ENCODE measurements at places on chromosomes 6 and 20. TPM values are rescaled to one million over a fixed set of nuclear protein-coding genes. Genes with fewer than 3 reads are reported as not detected.

The PAK5 gene
- total RNA-seq: not detected

The DLL1 gene
- 2.4 TPM for total RNA-seq

The VGLL2 gene
- total RNA-seq: not detected

The POLR1H gene
- 58.1 TPM for total RNA-seq

The SLC17A3 gene
- total RNA-seq: not detected

The CCN5 gene
- total RNA-seq: not detected

The RIMS4 gene
- not detected for total RNA-seq

The GLP1R gene
- total RNA-seq: 0.81 TPM

The METTL24 gene
- not detected for total RNA-seq

The SPINT3 gene
- not detected for total RNA-seq

The LST1 gene
- total RNA-seq: 40.4 TPM

The SLC2A10 gene
- not detected for total RNA-seq

The NECAB3 gene
- 16.0 TPM for total RNA-seq

The SNAP25 gene
- not detected for total RNA-seq

The FAM83C gene
- total RNA-seq: not detected

The ZSCAN31 gene
- 1.6 TPM for total RNA-seq

The CDH22 gene
- not detected for total RNA-seq

The LEMD2 gene
- total RNA-seq: 40.1 TPM

The PRDM1 gene
- 24.6 TPM for total RNA-seq

The OXT gene
- not detected for total RNA-seq

The ADGRG6 gene
- total RNA-seq: 1.3 TPM

Data from activated CD8-positive, alpha-beta T cell treated with anti-CD3 and anti-CD28 coated beads for 36 hours (primary cell).